ENCODE measurements at places on chromosomes 1 and 21. TPM values are rescaled to one million over a fixed set of nuclear protein-coding genes. Genes with fewer than 3 reads are reported as not detected.

- no peaks in the 10 kb centered on the region for H3K36me3 ChIP-seq
- DNase-seq: no peak
- H3K27ac ChIP-seq: no peak overlapping the region
- no peak overlapping the region for H3K4me3 ChIP-seq
Observed at GRCh38 chr1:162475089-162475488, 22.5 kb upstream of the UHMK1 start.

The RORC gene
- total RNA-seq: 1.3 TPM

GRCh38 chr1:208154040-208154439 is 90.1 kb downstream of the PLXNA2 start:
- H3K4me3 ChIP-seq: no peak overlapping the region
- H3K36me3 ChIP-seq: no peaks in the 10 kb centered on the region
- no peaks in the 10 kb centered on the region for H3K4me1 ChIP-seq
- DNase-seq: no peak
- H3K27ac ChIP-seq: no peak overlapping the region
- no peaks in the 10 kb centered on the region for H3K27me3 ChIP-seq

DNA sequence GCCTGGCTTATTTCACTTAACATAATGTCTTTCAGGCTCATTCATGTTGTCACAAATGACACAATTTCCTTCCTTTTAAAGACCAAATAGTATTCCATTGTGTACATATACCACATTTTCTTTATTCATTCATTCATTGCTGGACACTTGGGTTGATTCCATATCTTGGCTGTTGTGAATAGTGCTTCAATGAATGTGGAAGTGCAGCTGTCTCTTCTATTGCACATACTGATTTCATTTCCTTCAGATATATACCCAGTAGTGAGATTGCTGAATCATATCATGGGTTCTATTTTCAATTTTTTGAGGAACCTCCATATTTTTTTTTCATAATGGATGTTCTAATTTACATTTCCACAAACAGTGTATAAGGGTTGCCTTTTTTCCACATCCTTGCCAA is 38.6 kb upstream of the WLS start:
- DNase-seq: no peak
- H3K27ac ChIP-seq: no peak overlapping the region
- no peak overlapping the region for H3K4me3 ChIP-seq

DNA sequence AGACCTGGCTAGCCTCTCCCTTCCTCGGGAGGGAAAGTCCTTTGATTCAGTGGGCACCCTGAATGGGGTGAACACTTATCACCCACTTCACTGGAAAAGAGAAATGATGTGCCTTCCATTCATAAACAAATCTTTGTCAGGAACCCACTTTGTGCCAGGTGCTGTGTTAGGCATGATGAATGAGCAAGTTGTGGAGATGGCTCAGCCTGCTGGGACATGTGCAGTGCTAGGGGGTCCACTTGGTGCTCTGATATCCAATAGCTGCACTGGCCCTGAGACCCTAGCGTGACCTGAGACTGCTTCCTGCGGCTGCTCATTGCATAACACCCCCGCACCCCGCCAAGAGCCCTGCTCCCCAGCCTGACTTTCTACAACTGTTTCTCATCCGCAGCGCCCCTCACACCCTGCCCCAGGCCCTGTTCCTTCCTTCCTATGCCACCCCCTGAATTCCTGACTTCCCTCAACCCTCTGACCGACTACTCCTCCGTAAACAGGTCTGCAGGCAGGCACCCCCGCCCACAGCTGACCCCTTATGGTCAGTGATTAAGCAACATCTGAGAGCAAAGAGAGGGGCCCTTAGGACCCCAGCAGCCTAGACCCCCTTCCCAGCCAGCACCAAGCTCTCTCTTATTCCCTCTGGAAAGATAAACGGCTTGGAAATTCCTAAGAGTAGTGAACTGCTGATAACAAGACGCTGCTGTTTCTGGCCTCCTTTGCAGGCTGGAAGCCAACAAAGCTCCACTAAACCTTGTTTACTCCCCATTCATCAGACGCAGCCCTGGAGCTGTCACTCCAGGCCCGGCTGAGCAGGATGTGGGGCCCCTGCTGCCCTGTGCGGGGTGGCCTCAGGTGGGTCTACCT is 12.9 kb downstream of the CSRP1 start:
- H3K27ac ChIP-seq: no peak overlapping the region
- DNase-seq: no peak
- no peaks in the 10 kb centered on the region for H3K4me1 ChIP-seq
- H3K4me3 ChIP-seq: no peak overlapping the region

The GPX7 gene
- 29.9 TPM for total RNA-seq
